ENCODE measurements at places on chromosomes 16 and 17.
A peak's percentile ranks its signal among the peaks of the same experiment; 100 is the strongest.

DNA sequence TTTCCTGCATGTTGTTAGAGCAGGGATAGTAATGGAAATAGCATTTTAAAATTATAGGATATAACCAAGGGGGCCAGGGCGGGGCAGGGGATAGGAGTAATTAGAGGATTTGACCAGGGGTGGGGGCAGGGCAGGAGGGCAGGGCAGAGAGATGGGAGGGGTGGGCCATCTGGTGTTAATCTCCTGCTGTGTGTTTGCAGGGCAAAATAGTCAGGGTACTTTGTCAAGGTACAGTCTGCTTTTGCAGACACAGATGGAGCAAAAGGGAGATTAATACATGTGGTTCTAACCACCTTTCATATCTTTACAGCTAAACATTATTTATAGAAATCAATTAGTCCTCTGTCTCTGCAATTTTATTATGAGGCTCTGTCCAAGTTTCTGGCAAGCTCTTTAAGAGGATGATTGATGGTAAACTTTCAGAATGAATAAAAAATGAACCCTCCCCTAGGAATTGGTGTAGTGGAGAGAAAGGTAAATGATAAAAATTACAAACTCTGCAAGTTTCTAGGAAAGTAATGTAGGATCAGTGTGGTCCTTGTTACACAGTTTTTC is 6.6 kb downstream of the ANKFN1 start:
- DNase-seq: no peak

DNA sequence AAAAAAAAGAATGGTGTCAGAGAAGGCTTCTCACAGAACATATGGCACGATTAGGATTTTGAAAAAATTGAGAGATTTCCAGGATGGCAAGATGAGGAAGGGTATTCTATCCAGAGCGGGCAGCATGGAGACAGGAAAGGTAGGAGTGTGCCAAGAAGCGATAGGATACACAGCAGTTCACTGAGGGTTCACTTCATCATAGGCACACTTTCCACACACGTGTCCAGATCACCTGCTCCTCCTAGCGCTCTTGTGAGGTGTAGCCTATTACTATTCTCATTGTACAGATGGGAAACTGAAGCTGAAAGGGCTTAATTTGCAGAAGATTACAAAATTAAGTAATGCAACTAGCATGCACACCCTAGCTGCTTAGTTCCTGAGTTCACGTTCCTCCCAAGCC is 6.2 kb upstream of the ELAC2 start:
- DNase-seq: no peak

- no peak for DNase-seq
These were observed 1196.6 kb downstream of the CDH11 start for GRCh38 chr16:63925221-63925620.

- DNase-seq: peak; percentile 91
These were observed 792 bp downstream of the TMEM231 start for GRCh38 chr16:75555213-75555706.

DNA sequence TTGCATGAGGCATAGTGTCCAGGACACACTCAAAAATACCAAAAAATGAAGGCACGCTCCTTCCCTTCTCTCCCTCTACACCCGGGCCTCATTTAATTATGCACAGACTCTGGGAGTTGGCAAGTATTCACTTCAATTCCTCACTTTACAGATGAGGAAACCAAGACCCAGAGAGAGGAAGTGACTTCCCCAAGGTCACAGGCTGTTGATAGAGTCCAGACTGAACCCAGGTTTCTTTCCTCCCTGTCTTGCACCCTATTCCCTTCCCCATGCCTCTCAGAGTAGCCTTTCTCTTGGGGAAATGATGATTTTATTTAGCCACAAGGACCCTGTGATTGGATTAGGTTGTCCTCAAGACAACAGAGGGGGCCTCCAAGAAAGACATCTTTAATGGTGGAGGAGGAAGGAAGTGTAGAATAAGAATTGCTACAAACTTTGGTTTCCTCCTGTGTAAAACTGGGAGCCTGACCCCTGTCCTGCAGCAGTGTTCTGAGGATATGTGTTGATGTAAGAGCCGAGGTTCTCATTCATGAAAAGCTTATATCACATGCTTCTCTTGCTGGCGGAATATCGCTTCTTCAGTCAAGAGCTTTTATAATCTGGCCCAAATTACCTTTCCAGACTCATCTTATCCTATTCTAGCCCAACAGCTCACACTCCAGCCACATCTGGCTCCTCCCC is 48.8 kb upstream of the SIAH1 start:
- DNase-seq: no peak

DNA sequence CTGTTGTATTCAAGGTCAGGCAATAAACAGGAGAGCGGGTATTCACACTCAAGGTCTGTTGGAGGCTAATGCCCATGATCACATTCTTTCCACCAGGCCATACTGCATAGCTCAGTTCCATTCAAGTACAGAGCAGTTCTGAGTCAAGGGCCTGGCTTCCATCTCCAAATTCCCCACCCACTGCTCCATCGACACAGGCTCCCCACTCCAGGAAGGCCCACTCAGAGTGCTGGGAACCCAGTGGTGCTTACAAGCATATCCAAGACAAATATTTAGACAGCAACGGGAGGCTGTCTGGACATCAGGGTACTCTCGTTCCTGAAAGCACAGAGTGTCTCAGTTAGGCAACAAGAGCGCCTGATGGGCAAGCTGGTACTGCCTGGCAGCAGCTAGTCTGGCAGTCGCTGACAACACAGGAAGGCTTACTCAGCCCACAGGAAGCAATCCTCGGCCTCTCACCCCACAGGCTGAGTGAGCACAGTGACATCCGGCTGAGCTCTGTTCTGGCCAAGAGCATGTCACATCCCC is 40.9 kb downstream of the RFFL start:
- peak; percentile 87 for DNase-seq

DNA sequence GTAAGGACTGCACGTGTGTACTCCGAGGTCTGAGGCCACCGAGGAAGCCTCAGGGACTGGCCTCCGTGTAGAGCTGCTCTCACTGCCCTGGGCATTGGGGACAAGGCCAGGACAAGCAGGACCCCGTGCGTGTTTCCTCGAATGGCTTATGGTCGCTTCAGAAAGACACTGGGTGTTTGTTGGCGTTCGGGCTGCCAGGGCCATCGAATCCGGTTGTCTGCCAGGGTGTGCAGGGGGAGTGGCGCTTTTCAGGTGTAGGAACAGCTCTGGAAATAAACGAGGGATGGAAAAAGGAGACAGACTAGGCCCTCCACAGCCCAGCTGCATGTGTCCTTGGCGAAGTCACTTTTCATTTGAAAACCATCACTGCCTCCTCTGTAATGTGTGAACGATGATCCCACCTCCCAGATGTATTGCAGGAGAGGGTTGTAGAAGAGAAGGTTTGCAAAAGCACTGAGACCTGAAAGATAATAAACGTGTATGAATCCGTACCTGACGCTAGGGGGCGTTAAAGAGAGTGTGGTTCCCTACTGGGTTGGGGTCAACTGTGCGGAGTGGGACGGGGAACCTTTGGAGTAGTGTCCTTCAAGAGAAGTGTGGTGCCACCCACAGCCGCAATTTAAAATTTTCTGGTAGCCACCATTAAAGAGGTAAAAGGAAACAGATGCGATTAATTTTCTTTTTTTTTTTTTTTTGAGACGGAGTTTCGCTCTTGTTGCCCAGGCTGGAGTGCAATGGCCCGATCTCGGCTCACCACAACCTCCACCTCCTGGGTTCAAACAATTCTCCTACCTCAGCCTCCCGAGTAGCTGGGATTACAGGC is 2.1 kb upstream of the ZSCAN10 start:
- no peak for DNase-seq

GRCh38 chr16:89202422-89203215 is 2.3 kb upstream of the SLC22A31 start:
- DNase-seq: no peak

GRCh38 chr16:14539156-14539555 is 90.9 kb downstream of the PARN start:
- no peak for DNase-seq

DNA sequence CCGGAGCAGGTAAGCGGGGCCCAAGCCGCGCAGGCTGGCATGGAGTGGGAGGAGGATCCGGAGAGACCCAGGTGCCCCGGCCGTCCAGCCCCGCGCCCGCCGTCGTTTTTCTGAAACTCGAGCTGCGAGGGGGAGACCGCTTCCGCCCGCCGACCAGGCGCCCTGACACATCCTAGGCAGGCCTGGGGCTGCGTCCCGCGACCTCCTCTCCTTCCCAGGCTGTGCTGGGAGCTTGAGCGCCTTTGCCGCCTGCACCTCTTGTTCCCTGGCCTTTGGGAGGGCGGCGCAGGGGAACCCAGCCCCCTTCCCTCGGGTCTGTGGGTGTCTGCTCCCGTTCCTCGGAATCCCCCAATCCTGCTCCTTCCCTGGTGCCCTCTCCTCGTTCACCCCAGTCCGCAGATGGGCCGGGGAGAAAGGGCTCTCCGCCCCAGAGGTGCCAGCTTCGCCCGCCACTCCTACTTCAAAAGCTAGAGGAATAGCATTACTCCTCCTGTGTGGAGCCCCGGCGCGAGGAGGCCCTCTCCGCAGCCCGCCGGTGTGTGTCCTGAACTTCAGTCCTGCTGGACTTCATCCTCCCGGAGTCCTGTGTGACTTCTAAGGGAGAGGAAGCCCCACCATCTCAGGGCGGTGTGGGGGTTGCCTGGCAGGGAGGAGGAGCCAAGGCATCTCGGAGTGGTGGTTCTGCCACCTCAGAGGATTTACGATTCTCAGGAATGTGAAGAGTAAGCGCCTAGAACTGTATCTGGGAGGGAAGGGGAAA is 1.0 kb downstream of the NHERF1 start:
- DNase-seq: no peak

DNA sequence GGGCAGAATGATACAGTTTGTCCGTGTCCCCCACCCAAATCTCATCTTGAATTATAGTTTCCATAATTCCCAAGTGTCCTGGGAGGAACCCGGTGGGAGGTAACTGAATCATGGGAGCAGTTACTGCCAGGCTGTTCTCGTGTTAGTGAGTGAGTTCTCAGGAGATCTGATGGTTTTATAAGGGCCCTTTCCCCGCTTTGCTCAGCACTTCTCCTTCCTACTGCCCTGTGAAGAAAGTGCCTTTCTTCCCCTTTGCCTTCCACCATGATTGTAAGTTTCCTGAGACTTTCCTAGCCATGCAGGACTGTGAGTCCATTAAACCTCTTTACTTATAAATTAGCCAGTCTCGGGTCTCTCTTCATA is 28.9 kb upstream of the SEC14L1 start:
- no peak for DNase-seq

GRCh38 chr17:60436676-60437075 is 14.4 kb downstream of the CHCT1 start:
- no peak for DNase-seq

GRCh38 chr17:68006797-68007196 is 10.5 kb upstream of the C17orf58 start:
- DNase-seq: no peak

DNA sequence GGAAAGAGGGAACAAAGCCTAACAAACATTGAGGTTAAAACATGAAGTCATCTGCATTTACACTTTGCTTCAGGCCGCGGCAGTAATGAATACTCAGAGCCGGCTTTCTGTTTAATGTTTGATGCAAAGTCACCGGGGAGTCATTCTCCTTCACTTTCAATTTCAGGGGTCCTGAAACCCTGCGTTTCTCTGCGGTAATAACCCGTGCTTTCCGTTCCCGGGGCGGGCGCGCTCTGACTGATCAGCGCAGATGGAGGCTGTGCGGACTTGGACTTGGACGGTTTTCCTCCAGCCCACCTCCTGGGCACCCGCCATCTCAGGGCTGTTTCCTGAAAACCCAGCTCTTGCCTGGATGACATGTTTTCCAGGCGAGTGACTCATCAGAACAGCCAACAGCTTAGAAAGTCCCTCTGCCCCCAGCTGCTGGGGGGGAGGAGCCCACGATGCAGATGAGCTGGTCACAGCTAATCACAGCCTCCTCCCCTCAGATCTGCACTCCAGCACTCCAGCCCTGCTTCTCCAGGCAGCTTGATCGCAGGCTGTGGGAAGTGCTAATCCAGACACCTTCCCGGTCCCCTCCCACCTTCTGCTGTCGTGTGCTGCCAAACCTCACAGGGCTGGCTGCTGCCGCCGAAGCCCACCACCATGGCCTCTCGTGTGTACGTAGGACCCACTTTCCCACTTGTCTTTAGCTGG is 158.6 kb upstream of the CHMP6 start:
- peak; percentile 97 for DNase-seq

GRCh38 chr16:23060458-23061320 is 88.6 kb downstream of the USP31 start:
- peak; percentile 65 for DNase-seq

DNA sequence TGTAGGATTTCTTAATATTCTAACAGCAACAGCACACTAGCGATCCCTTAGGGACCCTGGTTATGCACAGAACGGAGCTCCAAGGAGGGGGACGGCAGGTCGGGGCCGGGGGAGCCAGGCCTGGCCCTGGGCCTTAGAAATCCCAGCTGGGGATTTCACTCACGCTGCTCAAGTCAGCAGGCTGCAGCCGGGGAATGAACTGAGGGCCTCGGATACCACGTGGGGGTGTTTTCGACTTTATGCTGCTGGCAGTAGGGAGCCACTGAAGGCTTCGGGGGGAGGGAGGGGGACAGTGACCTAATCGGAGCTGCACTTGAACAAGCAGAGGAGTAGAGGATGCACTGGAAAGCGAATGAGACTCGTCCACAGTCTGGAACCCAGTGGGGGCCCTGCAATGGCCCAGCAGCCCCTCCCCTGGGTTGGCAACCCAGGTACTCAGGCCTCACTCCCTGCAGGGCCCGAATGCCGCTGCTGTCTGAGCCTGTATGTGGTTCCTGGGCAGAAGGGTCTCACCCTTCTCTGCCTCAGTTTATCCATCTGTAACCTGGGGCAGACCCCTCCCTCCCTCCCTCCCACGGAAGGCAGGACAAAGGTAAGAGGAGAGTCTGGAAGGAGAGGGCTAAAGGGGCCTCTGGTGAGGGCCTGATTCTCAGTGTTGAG is 53.7 kb downstream of the RPH3AL start:
- DNase-seq: no peak
